ENCODE measurements at places on chromosomes 13 and 19. TPM values are rescaled to one million over a fixed set of nuclear protein-coding genes. Genes with fewer than 3 reads are reported as not detected.

HSPB6 gene
- total RNA-seq = 412 TPM

CCDC8 gene
- total RNA-seq = 17.7 TPM

LYL1 gene
- 13.0 TPM for total RNA-seq

CYP2A6 gene
- not detected for total RNA-seq

PSPN gene
- total RNA-seq = 0.71 TPM

GAS6 gene
- 215 TPM for total RNA-seq

CACNG7 gene
- total RNA-seq = not detected

FGF14 gene
- total RNA-seq = 4.6 TPM

SIAH3 gene
- not detected for total RNA-seq

C19orf73 gene
- 0.81 TPM for total RNA-seq

CEACAM16 gene
- total RNA-seq = not detected

B3GNT8 gene
- total RNA-seq = 3.3 TPM

ONECUT3 gene
- total RNA-seq = not detected

LRRC4B gene
- 10.3 TPM for total RNA-seq

PGLYRP2 gene
- total RNA-seq = not detected

FLT1 gene
- 32.0 TPM for total RNA-seq

HPN gene
- total RNA-seq = 1.7 TPM

ATP7B gene
- 5.7 TPM for total RNA-seq
